ENCODE measurements at places on chromosomes 2 and 18.
A peak's percentile ranks its signal among the peaks of the same experiment; 100 is the strongest.

DNA sequence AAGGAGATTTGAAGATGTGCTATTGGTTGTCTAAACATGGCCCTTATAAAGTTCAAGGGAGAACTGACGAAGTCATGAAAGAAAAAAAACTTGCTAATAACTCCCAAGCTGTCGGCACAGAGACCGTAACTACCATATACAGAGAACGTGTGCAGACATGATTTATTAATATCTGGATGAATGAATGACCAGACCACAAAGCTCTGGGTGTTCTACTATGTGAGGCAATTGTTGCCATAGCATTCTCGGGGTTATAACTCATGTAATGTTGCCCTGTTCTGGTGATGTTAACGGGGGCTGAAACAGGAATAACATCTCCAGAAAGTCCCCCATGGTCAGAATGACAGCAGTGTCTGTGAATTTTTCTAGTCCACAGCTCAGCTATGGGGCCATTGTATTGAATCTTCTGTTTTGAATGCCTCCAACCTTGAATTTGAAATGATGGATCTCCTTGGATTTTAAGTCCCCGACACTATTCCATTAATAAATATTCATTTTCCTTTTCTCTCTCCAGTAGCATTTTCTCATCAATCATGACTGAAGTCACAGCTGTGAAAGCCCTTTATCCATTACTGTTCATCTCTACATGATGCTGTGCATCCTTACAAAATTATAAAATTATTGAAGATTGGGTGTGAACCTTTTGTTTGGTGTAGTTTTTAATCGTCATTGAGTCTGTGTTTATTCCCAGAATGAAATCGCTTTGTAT is 483.4 kb upstream of the KLHL29 start:
- no peak for DNase-seq

GRCh38 chr2:175476374-175476773 is 294.9 kb upstream of the ATP5MC3 start:
- DNase-seq: no peak

DNA sequence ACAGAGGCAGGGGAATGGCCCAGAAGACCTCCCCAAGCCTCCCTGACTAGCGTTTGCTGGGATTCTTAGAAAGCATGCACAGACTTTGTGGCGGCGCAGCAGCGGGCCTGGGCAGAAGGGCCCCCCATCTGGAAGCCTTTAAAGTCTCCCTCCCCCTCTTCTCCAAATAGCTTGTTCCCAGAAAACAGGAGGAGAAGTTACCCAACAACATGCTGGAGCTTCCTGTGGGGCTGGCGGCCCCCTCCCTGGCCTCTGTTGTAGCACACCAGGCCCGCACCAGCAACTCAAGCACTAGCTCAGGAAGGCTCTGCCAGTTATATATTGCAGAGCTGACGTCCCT is 334.8 kb downstream of the DYSF start:
- DNase-seq: peak; percentile 35

- DNase-seq: no peak
Observed at GRCh38 chr18:31633392-31634330, 42.0 kb downstream of the TTR start.

- peak; percentile 60 for DNase-seq
Observed at GRCh38 chr2:201118121-201118960, 2.4 kb downstream of the CFLAR start.

DNA sequence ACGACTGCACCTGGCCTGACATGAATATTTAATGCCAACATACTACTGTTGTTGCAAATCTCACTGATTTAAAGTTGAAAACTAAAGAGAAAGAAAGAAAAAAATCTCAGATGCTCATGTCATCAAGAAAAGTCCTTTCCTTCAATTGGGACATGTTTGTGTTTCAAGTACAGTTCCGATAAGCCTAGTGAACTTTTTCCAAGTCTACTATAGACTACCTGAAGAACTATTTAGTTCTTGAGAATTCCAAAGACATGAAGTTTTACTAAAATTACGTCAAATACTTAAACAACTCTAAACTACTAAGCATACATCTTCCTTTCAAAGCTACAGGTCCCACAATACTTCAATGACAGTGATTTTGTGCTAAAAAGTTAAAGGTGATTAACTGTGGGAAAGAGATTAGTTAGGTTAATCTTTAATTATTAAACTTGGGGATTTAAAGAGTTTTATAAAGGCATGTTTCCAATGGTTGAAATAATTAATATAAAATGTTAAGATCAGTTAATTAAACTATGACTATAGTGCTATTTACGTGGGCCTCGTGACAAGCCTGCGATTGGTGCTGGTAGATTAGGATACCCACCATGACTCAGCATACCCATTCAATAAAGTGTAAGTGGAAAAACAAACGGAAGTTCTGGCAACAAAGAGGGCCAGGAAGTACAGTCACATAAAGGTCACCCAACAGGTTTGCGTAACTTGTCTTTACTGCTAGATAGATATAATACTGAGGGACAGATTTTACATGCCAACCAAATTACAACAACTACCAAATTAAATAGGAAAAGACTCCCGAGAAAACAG is 55.5 kb downstream of the SEPTIN10 start:
- DNase-seq: peak; percentile 54

DNA sequence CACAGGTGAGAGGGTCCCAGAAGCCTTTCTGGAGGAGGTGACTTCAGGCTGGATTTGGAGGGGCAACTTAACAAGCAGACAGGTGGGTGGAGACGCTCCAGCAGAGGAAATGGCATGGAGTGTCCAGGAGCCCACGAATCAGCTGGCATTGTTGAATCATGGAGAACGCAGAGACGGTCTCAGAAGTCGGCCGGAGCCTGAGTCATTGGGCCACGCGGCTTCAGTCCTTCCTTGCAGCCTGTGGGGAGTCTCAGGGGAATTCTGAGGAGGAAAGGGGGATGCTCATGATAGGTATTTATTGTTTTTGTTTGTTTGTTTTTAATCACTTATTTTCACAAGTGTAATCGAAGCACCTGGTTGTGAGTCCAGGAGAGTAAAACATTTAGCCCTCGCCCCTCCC is 184.6 kb upstream of the HDAC4 start:
- no peak for DNase-seq

- DNase-seq: peak; percentile 29
Observed at GRCh38 chr2:25700221-25700660, 26.9 kb upstream of the DTNB start.

Data from GM04504 (cell line).